ENCODE measurements at places on chromosomes 11 and 22. TPM values are rescaled to one million over a fixed set of nuclear protein-coding genes. Genes with fewer than 3 reads are reported as not detected.

Gene OR52E8
- total RNA-seq = not detected

Gene C11orf87
- 0.13 TPM for total RNA-seq

Gene PKDREJ
- not detected for total RNA-seq

Gene CHRM1
- total RNA-seq = not detected

Gene PES1
- 42.4 TPM for total RNA-seq

Gene ASPHD2
- 1.4 TPM for total RNA-seq

Gene TSPAN18
- total RNA-seq = 9.5 TPM

Gene AGBL2
- 2.0 TPM for total RNA-seq

Gene PRRG4
- total RNA-seq = 9.2 TPM

Gene GPR83
- 0.08 TPM for total RNA-seq

Gene SCGB2A2
- total RNA-seq = not detected

Gene AMBRA1
- 19.1 TPM for total RNA-seq

Gene TSKU
- total RNA-seq = 61.9 TPM

Gene DEPDC7
- 21.3 TPM for total RNA-seq

Gene MS4A12
- total RNA-seq = not detected
